ENCODE measurements at places on chromosomes 5 and 9.

DNA sequence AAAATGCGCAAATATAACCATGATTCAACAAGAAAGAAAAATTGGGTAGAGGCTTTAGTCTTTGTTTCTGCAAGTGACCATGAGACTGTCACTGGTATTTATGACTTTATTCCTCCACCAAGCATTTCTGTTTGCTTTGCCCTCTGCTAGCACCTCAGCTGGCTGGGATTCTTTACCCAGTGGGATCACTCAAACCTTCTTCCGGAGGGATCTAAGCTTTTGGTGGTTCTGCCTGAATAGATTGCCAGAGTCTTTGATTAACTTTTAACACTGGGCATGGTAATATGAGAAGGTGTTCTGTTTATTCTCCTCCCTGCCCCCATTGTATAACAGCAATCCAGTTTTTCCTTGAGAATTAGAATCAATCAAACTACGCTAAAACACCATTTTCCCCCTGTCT is 59.1 kb upstream of the FBN2 start:
- DNase-seq = no peak

DNA sequence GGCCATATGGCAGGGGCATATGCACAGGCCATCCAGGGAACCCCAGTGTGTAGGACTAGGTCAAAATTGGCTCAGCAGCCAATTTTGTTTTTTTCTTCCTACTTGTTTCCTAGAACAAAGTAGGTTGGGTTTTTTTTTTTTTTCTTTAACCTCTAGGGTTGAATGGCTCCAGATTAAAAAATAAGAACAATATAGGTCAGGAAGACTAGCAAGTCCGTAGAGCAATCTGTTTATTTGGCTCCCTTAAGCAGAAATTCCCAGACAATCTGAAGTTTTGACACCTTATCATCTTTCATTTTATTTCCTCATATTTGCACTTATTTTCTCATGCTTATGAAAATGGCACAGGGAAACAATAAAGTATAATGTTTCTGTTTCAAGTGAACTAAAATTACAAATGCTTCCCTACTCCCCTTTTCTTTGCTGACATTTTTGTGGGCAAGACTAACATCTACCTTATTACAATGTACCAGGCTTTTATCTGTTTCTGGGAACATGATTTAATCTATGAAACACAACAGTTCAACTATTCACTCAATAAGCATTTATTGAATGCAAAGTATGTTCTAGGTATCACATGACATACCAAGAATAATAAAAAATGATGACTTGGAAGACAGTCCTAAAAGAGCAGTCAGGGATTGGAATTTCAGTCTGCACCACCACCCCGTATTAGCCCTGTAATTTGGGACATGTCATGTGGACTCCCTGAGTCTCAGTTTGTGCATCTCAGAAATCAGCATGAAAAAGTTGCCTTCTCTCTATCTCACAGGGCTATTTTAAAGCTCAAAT is 30.5 kb downstream of the TLR4 start:
- DNase-seq = no peak

- no peak for DNase-seq
These were observed 45.7 kb downstream of the NEURL1B start for GRCh38 chr5:172686539-172687390.

GRCh38 chr9:135526089-135526729 is 5.0 kb downstream of the LCN1 start:
- no peak for DNase-seq

GRCh38 chr9:134258332-134258731 is 67.9 kb upstream of the RXRA start:
- no peak for DNase-seq

- no peak for DNase-seq
These were observed 74.7 kb upstream of the DAPK1 start for GRCh38 chr9:87422999-87423398.

DNA sequence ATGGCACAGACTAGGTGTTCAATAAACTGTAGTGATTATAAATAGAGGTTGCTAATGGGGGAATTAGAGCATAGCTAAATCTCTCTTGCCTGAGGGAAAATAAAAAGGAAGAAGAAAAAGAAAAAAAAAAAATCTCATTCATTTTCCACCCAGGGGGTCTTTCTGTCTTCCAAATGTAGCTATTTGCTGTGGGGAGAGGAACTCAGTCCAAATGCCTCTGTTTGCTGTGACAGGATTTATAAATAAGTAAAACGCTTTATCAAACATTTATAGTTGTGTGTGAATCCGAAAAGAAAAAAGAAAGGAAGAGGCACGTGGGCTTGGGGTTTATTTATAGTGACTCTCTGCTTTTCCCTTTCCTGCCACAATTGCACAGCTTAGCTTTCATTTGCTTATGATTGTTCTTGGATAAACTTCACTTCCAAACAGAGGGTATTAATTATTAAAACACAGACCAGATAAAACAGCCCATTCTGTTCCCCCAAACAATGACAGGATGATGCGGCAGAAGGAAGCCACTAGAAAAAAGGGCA is 245.7 kb downstream of the ASTN2 start:
- no peak for DNase-seq

DNA sequence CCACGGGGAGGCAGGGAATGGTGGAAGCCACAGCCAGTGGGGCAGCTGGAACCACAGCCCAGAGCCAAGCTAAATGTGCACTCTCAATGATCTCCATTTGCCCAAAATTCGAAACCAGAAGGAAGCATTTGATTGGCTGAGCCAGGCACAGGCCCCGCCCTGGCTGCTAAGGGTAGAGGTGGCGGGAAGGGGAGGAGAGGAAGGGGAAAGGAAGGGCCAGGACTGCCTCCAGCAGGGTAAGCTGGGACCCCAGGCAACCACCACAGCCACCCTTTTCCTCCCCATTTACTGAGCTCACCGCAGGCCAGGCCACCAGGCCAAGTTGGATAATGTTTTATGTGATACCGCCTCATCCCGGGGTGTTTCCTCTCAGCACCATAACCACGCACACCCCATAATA is 100.3 kb upstream of the RAPGEF1 start:
- DNase-seq = no peak

DNA sequence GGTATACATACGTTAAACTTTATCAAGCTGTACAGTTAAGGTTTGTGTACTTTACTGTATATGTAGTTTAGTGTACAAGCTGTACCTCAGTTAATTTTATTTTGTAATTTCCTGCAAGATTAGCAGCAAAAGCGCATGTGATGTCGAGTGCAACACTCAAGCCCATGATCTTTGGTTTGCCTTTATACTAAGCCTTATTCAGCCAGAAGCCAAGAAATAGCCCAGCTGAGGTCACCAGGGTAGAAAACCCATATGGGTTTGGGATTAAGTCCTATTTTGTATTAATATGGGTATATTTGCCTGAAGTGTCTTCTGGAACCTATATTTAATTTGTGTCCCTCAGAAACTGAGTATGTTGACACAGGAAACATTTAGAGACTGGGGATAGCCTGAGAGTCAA is 59.3 kb downstream of the ZFAND5 start:
- no peak for DNase-seq

DNA sequence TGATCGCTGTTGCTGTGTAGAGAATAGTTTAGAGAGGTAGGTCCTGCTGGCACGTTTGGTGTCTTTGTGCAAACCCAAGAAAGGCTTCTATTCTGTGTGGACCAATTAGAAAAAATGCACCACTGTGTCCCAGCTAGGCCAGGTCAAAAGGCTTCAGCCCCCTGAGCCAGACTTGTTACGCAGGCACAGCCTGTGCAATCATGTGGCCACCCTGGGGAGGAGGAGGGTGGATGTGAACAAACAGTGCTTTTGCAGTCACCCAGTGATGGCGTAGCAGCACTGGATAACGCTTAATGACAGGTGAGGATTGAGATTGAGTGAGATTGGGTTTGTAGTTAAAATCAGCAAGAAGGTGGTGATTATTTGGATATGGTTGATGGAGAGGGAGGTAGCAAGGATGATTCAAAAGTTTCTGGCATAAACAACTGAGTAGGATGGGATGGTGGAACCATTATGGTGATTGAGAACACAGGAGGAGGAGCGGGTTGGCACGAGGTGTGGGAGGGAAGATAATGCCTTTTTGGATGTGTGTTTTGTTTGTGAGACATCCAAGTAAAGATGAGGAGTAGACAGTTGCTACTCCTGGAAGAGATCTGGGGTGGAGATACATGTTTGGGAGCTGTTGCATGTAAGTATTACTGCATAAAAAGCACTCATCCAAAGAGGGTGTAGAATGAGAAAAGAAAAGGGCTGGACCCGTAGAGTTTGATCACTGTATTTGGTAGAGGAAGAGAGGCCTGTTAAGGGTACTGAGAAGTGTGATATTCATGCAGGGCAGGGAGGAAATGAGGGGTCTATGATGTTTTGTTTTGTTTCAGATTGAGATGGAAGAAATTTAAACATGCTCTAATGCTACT is 6.7 kb downstream of the GCNT1 start:
- no peak for DNase-seq
